ENCODE measurements at places on chromosomes 3 and 15. TPM values are rescaled to one million over a fixed set of nuclear protein-coding genes. Genes with fewer than 3 reads are reported as not detected.

Gene CPEB1
- 20.8 TPM for total RNA-seq

Gene CCDC13
- 0.14 TPM for total RNA-seq

Gene IQCF5
- not detected for total RNA-seq

Gene DZIP1L
- total RNA-seq = 25.2 TPM

Gene MEX3B
- 10.5 TPM for total RNA-seq

Gene EFCC1
- total RNA-seq = not detected

Gene C3orf20
- total RNA-seq = not detected

Gene TTC21A
- total RNA-seq = 3.5 TPM

Gene EOGT
- 66.4 TPM for total RNA-seq

Gene PTH1R
- total RNA-seq = not detected

Gene SLC25A20
- total RNA-seq = 31.8 TPM

Gene ANKUB1
- total RNA-seq = not detected

Gene DHX30
- total RNA-seq = 79.2 TPM

Gene PTPRG
- 29.5 TPM for total RNA-seq

Gene NCK1
- 46.1 TPM for total RNA-seq

Gene EPB42
- not detected for total RNA-seq

Gene PRR20G
- not detected for total RNA-seq

Gene CD276
- 175 TPM for total RNA-seq

Gene SH3GL3
- 2.1 TPM for total RNA-seq

Gene SERINC4
- not detected for total RNA-seq

Gene SUSD5
- 1.5 TPM for total RNA-seq

Gene ACTRT3
- 3.4 TPM for total RNA-seq

Gene TRIM42
- not detected for total RNA-seq

Gene IGSF11
- total RNA-seq = not detected

Gene FBXO45
- 15.5 TPM for total RNA-seq

Gene ATOSA
- 22.4 TPM for total RNA-seq

All from smooth muscle cell of the umbilical artery (primary cell).